ENCODE measurements at places on chromosomes 12 and 14.

DNA sequence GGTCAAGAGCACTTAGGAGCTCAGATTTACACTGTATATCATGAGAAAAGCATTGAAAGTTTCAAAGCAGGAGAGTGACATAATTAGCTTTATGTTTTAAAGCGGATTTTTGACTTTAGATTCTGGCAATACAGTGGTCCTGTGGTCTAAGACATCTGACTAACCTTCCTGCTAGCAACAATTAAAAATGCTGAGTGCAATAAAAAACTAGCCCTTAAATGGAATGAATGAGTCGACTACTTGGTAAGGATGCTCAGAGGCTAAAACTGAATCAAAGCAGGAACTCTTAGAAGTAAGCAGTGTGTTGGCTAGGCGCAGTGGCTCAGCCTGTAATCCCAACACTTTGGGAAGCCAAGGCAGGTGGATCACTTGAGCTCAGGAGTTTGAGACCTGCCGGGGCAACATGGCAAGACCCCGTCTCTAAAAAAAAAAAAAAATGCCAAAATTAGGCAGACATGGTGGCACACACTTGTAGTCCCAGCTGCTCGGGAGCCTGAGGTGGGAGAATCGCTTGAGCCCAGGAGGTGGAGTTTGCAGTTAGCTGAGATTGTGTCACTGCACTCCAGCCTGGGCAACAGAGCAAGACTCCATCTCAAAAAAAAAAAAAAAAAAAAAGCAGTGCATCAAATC, 18.9 kb downstream of the BICD1 start:
- no peak for DNase-seq

- no peak for DNase-seq
Measured at GRCh38 chr12:96466939-96467751, 22.2 kb upstream of the CFAP54 start.

GRCh38 chr12:80813820-80814219, 97.1 kb downstream of the MYF5 start:
- no peak for DNase-seq

DNA sequence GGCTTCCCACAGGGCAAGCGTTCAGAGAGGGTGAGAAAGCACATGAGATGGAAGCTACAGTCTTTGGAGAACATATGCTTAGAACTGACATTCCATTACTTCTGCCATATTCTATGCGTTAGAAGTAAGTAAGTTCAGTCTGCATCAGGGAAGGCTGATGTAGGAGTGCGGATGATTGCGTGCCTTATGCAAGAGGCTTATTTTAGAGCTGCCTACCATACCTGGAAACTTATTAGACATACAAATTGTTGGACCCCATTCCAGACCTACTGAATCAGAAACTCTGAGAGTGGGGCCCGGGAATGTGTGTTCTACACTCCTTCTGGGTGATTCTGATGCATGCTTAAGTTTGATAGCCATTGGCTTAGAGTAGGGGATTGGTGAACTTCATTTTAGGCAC, 174.9 kb downstream of the KTN1 start:
- DNase-seq = no peak

DNA sequence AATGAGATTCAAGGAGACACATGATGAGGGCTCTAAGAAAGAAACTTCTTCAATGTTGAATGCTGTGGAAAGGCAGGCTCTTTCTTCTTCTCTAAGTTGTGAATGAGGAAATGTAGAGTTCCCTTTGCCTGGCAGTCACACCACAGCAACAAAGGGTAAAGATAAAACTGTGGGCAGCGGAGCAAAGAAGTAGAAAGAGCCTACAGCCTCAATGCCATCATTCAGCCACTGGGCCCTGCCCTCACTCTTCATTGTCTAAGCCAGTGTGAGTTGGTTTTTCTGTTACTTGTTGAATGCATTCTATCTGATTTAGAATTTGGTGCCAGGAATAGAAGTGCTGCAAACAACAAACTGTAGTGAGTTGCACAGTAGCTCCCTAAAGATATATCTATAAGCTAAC, 12.2 kb downstream of the SDR9C7 start:
- DNase-seq = no peak

- DNase-seq = no peak
Measured at GRCh38 chr12:57069523-57069922, 9.1 kb downstream of the NEMP1 start.

DNA sequence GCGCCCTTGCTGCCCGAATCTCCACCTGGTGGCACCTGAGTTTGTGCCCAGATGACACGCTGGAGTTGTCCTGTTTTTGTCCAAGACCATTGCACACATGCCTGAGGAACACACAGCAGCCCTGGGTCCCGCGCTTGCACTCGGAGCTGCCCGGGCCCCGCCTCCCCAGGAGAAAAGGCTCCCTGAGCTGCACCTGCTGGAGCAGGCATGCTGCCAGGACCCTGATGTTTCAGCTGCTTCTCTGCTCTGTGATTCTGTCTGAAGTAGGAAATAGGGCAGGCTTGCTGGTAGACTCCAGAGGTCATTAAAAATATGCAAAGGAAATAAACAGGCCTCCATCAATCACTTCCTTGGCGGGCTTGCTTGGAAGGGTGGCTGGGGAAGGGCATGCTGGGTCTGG, 271.6 kb downstream of the CACNA1C start:
- no peak for DNase-seq

DNA sequence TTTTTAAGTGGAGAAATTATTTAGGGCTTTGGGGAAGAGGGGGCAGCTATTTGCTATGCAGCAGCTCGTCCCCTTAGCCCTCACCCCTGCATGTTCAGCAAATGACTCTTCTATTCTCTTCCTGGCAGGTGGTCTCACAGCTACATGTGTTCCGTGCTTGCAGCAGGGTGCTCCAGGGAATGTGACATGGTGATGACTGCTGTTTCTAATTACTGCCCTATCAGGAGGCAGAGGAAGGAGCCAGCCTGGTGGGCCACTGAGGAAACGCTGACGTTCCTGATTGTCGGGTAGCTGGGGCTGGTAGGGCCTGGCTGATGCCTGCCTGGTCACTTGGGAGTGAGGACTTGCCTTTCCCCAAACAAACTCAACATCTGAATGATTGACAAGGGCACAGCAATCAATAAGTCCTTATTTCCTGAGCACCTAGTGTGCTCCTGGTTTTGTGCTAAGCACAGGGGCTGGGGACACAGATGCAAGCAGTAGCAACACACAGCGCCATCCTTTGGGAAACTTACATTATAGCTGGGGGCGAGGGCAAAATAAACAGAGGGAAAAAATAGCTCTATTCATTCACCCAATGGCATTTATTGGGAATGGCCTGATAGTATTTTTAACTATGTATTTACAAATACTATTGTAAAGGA, 377.8 kb downstream of the FUT8 start:
- DNase-seq = no peak

GRCh38 chr12:131380965-131381705, 329.8 kb upstream of the SFSWAP start:
- DNase-seq = no peak

DNA sequence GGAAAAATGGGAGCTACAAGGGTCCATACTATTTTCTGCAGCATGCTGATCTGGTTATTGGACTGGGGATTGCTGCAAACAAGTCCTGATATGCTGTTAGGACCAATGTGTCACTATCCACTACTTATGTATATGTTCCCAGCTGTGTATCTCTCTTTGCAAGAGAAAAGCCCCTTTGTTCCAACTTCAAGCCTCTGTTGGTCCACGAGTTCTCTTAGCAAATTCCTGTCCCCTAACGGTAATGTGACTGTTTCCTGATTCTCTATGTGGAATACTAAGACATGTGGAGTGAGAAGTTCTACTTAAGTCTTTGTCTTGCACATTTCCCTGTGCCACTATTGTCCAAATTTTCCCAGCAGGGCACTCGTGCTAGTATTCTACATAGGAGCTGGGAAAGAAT, 557.7 kb downstream of the FSCB start:
- no peak for DNase-seq

- no peak for DNase-seq
Measured at GRCh38 chr12:69686731-69687130, 12.4 kb downstream of the BEST3 start.

Measured in stimulated activated CD8-positive, alpha-beta memory T cell treated with anti-CD3 and anti-CD28 coated beads, Interleukin-7, amount 100 ng/mL, for 1 hour (primary cell).